ENCODE measurements at places on chromosomes 3 and 15.

DNA sequence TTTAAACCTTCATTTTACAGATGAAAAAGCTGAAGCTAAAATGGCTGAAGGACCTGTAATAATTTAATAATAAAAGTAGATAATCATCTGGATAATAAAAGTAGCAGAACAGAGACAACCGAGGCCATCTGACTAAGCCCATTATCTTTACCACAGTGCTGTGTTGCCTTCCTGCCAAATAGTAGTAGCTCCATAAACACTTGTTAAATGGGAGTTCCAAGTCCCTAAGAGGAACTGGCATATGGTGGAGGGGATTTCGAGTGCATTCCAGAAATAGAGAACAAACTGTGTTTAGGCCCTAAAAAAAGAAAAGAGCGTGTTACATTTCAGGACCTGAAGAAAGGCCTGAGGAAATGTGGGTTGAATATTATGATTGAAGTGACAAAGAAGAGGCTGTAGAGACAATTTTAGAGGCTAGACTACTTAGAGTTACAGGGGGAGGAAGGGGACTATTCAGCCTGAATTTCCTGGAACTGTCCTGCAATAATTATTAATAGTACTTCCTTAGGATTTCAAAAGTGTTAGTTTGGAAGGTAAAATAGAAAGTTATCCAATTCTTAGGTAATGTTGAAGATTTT, 424.3 kb downstream of the ROBO2 start:
- DNase-seq = no peak

GRCh38 chr15:96093063-96093462, 237.4 kb upstream of the NR2F2 start:
- DNase-seq = no peak

DNA sequence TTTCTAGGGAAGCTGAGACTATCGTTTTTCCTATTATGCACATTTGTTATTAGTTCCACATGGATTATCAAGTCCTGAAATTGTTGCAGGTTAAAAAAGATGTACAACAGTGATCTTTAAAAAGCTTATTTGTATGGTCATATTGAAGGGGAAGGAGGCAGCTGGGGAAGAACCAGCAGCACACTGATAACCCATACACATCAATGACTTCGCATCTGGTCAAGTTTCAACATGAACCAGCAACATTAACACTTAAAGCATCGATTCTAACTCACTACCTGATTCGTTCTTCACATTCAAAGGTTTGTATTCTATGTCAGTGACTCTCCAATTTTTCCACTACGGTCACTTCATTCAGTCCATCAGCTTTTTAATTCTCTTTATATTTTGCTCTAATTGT, 56.4 kb downstream of the NCEH1 start:
- DNase-seq = no peak

- DNase-seq = no peak
Observed at GRCh38 chr3:11310258-11310657, 38.1 kb downstream of the ATG7 start.

GRCh38 chr3:52217409-52217805, 8.0 kb downstream of the TLR9 start:
- DNase-seq = no peak

GRCh38 chr3:59438492-59438891, 388.7 kb upstream of the CFAP20DC start:
- DNase-seq = no peak

DNA sequence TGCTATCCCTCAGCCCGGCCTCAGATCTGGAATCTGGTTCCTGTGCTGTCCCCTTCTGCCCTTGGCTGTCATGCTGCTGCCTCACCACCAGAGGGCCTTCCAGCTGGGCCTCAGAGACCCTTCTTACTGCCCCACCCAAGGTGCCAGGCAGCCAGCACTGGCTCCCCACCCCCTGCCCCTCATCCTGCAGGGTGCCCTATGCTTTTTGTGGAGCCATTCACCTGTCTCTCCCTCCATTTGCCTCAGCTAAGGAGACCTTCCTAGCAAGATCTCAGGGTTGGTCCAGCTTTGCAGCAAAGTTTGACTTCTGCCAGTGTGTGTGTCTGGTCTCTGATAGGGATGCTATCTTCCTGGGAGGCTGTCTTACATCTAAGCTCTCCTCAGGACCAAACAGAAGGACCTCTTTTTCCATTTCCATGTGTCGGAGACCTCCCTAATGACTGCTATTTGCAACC, 1.9 kb upstream of the VWA5B2 start:
- DNase-seq = peak; percentile 40

DNA sequence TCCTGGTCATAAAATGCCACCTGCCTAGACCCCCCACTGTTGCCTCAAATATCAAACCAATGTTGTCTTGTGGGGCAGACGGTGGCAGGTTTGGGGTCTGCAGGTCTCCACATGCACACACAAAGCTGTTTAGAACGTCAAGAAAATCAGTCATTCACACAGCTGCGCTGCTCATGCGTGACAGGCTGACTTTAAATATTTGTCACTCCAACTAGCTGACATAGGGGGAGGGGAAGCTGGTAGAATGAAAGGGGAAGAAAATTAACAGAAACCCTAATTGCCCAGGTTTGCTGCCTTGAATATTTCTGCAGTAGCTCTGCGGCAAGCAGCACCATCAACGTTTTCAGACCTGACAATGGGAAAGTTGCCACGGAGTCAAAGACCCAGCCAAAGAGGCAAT, 201.8 kb downstream of the ABHD5 start:
- DNase-seq = no peak
